ENCODE measurements at places on chromosomes 13 and 19. TPM values are rescaled to one million over a fixed set of nuclear protein-coding genes. Genes with fewer than 3 reads are reported as not detected.

The ZNF177 gene
- 1.9 TPM for total RNA-seq

The CYP2A6 gene
- not detected for total RNA-seq

The ZNF416 gene
- total RNA-seq, result 2.6 TPM

The CYP4F8 gene
- total RNA-seq, result not detected

The IGFL1 gene
- total RNA-seq, result not detected

The TSKS gene
- total RNA-seq, result 1.1 TPM

The SBSN gene
- total RNA-seq, result 22.7 TPM

The CABP5 gene
- not detected for total RNA-seq

The PEAK3 gene
- not detected for total RNA-seq

The PSG11 gene
- total RNA-seq, result not detected

The DNAAF3 gene
- 0.34 TPM for total RNA-seq

The ZNF729 gene
- total RNA-seq, result not detected

The ADGRE1 gene
- total RNA-seq, result not detected

The U2AF1L4 gene
- 4.4 TPM for total RNA-seq

The SMIM44 gene
- total RNA-seq, result not detected

The HSPB6 gene
- 169 TPM for total RNA-seq

The OR2Z1 gene
- total RNA-seq, result not detected

The LENG9 gene
- 8.3 TPM for total RNA-seq

The SIGLEC5 gene
- total RNA-seq, result not detected

The ATP11A gene
- 13.5 TPM for total RNA-seq

The LILRA1 gene
- not detected for total RNA-seq

The ZSCAN4 gene
- total RNA-seq, result not detected

The CYP4F3 gene
- total RNA-seq, result not detected

The POU4F1 gene
- total RNA-seq, result not detected

The EPN1 gene
- total RNA-seq, result 197 TPM

The LRRC63 gene
- total RNA-seq, result not detected

The IGFL3 gene
- total RNA-seq, result not detected
